CD4-positive, alpha-beta T cell (primary cell): ENCODE measurements at places on chromosomes 13 and 19.

GRCh38 chr13:40506592-40507446 lies 159.6 kb downstream of the FOXO1 start:
- no peak overlapping the region for H3K4me3 ChIP-seq
- peaks cover 27% of the 10 kb centered on the region for H3K4me1 ChIP-seq
- H3K27me3 ChIP-seq, result no peaks in the 10 kb centered on the region
- no peaks in the 10 kb centered on the region for H3K36me3 ChIP-seq

- H3K4me1 ChIP-seq, result no peaks in the 10 kb centered on the region
- no peak for DNase-seq
- peaks cover 3% of the 10 kb centered on the region for H3K27me3 ChIP-seq
- H3K4me3 ChIP-seq, result no peak overlapping the region
These were observed 28.9 kb upstream of the KPNA3 start for GRCh38 chr13:49821216-49822009.

- no peak overlapping the region for H3K4me3 ChIP-seq
- no peak for DNase-seq
- no peak overlapping the region for H3K27ac ChIP-seq
- H3K4me1 ChIP-seq, result peaks cover 36% of the 10 kb centered on the region
These were observed 2.9 kb downstream of the ZNF792 start for GRCh38 chr19:34960940-34961679.

GRCh38 chr13:79432992-79433391 lies 26.9 kb upstream of the RBM26 start:
- no peaks in the 10 kb centered on the region for H3K36me3 ChIP-seq
- H3K27ac ChIP-seq, result no peak overlapping the region
- no peaks in the 10 kb centered on the region for H3K4me1 ChIP-seq
- H3K4me3 ChIP-seq, result no peak overlapping the region
- H3K27me3 ChIP-seq, result no peaks in the 10 kb centered on the region

DNA sequence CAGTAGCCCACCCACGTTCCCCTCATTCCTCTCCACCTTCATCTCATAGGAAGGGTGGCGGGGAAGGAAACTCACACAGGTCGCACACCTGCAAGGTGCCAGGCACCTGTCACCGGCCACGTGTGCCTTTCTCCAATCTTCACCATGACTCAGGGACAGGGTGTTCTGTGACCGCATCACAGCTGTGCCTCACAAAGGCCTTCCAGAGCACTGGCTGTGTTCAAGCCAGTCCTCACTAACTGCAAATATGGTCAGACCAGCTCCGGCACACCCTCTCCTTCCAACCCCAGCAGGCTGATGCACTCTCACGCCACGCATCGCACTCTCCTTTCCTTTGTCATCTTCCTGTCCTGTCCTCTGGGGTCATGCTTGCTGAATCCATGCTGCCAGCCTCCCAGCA lies 415.9 kb downstream of the IRS2 start:
- DNase-seq, result no peak
- peaks cover 5% of the 10 kb centered on the region for H3K27me3 ChIP-seq
- H3K4me3 ChIP-seq, result no peak overlapping the region
- H3K27ac ChIP-seq, result no peak overlapping the region
- no peaks in the 10 kb centered on the region for H3K36me3 ChIP-seq
